ENCODE measurements at places on chromosomes 2 and 18.

DNA sequence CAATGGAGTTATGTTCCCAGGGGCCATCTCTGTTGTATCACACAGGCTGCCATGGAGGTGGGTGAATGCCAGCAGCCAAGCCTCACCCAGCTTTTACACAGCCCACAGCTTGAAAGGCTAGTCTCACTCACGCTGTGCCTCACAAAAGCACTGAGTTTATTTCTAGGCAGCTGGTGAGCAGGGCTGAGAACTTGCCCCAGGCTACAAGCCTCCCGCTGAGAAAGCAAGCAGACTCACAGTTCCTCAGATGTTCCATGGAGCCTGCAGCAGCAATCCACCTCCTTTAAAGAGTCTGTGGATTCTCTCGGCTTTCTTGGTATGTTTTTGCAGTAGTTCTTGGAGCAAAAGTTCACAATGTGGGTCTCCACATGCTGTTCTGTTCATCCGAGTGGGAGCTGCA is 40.9 kb upstream of the ALKAL2 start:
- no peak for DNase-seq

DNA sequence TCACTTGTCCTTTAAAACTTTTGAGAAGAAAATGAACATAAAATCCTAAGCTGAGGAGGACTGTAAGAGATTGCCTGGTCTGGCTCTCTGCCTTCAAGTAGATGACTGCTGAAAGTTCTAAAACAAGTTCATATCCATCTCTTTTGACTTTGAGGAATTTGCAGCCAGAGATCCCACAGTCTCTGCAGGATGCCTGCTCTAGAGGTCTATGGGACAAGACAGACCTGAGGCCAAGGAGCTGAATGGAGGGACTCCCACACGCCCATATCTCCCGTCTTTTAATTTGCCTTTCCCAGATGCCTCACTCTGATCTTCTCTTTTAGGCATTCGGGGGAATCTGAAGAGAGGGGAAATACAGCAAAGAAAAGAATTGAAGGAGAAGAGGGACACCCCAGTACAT is 255.9 kb upstream of the RASGRP3 start:
- DNase-seq, result no peak

- no peak for DNase-seq
Measured at GRCh38 chr2:37645362-37645761, 26.1 kb downstream of the CDC42EP3 start.

DNA sequence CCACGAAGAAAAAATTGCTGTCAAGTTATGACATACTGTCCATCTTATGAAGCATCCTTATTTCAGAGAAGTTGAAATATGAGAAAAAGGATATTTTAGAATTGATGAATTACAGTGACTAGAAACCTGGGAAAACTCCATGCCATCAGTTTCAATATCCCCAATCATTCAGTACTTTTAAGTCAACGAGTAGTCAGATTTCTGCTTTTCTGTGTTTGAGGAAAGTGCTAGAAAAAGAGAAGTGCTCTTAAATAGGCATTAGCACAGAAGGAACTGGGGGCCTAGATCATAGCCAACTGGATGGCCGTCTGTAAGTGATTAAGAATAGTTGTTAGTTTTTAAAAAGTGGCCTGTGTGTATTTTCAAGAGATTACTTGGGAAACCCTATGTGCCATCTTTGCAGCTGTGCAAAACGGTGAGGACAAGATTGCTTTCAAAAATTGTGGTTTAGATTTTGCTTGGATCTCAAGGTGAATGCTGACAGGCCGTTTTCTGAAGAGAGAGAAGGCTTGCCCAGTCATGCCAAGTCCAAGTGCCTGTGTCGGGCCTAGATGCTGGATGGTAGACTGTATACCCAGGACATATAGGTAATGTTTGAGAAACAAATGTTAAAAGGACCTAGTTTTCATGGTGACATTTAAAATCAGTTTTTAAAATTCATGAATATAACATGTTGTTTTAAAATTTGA is 5.1 kb downstream of the NEDD4L start:
- DNase-seq, result no peak

- no peak for DNase-seq
Measured at GRCh38 chr18:79400591-79401381, 5.1 kb downstream of the NFATC1 start.

DNA sequence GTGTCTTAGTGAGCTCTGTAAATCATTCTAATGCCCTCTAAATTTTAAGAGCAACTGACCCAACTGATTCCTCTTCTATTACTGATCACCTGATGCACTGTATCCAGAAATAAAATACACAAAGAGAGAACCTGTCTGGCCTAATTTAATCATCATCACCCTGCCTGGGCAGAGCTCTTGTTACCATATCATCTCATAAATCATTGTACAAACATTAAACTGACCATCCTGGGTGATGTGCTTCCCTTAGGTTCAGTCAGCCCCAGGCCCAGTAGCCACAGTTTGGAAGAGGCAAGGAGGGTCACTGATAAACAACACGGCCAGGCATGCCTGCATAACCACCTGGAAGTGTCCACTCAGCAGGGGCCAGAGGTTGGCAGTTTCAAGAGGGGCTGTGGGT is 22.7 kb upstream of the ACMSD start:
- DNase-seq, result no peak

GRCh38 chr18:22403950-22404349 is 13.8 kb downstream of the CTAGE1 start:
- no peak for DNase-seq

GRCh38 chr2:175755169-175755568 is 246.9 kb downstream of the LNPK start:
- DNase-seq, result no peak

- DNase-seq, result no peak
Measured at GRCh38 chr2:27211241-27211942, 449 bp upstream of the ATRAID start.

DNA sequence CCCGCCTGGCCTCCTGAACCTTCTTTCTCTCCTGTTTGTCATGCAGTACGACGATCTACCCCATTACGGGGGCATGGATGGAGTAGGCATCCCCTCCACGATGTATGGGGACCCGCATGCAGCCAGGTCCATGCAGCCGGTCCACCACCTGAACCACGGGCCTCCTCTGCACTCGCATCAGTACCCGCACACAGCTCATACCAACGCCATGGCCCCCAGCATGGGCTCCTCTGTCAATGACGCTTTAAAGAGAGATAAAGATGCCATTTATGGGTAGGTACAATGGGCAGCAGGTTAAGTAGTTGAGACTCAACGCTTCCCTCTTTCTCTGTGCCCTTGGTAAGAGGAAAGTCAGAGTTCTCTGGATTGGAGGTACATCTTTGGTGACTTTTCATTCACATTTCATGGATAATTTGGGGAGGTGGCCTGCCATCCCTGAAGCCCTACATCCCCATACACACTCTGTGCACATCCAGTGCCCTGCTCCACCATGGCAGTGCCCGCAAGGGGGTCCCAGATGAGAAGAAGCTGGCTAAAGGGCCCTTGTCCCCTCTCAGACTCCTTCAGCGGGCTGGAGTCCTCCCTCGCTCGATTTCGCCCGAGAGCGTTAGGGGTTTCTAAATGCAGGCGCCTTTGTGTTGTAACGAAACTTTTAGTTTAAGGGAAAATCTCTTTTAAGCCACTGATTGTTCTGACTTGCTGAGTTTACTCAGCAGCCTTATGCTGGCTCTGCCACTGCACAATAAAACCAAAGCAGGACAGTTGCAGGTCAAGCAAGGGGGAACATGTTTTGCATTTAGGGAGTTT is 3.0 kb downstream of the MEIS1 start:
- no peak for DNase-seq

- DNase-seq, result no peak
Measured at GRCh38 chr2:231483398-231484329, 19.4 kb upstream of the NCL start.

- DNase-seq, result no peak
Measured at GRCh38 chr2:164887434-164888144, 46.0 kb upstream of the COBLL1 start.
